ENCODE measurements at places on chromosomes 16 and 17.

DNA sequence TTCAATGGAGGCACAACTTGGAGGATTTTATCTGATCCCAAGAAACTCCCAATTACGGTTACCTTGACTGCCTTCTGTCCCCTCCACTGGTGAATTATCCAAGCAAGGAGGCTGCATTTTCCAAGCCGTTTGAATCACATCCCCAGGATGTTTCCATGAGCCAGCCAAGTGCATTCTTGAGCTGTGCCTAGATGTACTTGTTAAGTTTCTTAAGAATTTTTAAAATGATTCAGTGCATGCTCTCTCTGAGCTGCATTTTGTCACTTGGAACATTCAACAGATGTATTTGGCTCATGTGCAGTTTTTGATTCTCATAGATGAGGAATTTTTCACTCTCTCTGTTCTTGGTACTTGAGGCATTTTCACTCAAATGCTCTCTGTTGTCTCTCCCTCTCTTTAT is 202.6 kb upstream of the MYOCD start:
- DNase-seq = no peak

DNA sequence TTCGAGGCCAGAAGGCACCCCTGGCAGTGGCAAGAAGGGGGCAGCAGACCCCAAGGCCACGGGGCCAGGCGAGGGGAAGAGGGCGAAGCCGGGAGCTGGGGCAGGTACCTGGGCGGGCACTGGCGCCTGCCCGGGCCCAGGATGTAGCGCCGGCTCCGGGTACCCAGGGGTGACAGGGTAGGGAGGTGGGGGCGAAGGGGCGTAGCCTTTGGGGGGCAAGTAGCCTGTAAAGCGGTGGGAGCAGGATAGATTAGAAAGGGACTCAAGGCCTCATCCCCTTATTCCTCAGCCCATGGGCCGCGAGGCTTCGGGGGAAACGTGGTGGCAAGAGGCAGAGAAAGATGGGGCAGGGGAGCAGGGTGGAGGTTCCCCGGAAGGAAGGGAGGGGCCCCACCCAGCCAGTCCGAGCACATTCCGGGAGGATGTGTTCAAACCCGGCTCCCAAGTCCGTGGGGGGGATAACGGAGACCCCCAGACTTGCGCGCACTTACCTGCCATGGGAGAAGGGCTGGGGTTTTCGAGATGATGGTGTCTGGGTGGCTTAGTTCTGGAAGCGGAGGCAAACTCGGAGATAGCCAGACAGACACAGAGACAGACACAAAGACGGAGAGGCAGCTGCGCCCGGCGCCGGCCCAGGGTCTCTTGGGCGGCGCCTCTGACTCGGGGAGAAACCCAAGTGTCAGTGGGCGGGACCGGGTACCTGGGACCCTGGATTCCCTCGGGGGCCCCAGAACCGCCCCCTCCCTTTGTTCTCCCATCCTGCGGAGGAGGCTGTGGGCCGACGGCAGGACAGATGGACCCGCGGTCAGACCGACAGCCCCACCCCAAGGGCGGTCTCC is 493 bp downstream of the PLSCR3 start:
- DNase-seq = no peak

- DNase-seq = no peak
Measured at GRCh38 chr16:71594000-71594646, 17.2 kb upstream of the TAT start.

- DNase-seq = peak; percentile 10
Measured at GRCh38 chr16:29141586-29142324, 156.9 kb downstream of the LAT start.

DNA sequence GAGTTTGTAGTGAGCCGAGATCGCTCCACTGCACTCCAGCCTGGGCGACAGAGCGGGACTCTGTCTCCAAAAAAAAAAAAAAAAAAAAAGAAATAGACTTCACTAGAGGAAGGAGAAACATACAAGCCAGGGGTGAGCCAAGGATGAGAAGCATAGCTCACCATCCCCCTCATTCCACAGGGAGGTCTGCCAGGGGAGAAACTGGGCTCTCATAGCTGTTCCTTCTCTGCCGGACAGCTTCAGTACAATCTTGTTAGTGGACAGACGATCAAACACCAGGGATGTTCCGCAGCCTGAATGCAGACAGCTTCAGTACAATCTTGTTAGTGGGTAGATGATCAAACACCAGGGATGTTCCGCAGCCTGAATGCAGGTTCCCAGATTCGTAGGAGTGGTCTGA is 509.6 kb downstream of the CDH13 start:
- no peak for DNase-seq

GRCh38 chr16:17289674-17290635 is 180.8 kb downstream of the XYLT1 start:
- DNase-seq = no peak

GRCh38 chr16:82456683-82457082 is 170.1 kb upstream of the CDH13 start:
- peak; percentile 58 for DNase-seq

DNA sequence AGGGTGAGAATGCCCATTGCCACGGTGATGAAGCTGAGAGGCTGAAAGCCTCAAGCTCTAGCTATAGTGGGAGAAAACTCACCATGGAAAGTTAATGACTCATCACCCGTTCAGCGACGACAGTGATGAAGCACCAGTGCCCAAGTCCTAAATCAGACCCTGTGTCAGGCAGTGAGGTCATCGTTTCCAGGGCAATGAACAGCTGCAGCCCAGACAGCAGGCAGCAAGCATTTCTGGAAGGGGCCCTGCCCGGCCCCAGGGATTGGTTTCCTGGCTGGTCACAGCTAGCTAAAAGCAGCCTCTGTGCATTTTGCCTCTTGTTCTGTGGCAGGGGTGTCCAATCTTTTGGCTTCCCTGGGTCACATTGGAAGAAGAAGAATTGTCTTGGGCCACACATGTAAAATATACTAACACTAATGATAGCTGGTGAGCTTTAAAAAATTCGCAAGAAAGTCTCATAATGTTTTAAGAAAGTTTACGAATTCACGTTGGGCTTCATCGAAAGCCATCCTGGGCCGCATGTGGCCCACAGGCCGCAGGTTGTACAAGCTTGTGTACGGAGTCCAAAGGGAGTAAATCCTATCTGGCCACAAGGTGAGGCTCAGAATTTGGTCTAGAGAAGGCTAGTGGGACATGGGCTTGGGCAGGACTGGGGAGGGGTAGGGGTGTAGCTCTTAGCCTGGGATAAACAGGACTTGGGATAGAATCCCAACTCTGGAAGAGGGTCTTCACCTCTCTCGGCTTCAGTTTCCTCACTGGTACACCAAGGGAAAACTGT is 40.6 kb downstream of the MIS12 start:
- DNase-seq = peak; percentile 73

DNA sequence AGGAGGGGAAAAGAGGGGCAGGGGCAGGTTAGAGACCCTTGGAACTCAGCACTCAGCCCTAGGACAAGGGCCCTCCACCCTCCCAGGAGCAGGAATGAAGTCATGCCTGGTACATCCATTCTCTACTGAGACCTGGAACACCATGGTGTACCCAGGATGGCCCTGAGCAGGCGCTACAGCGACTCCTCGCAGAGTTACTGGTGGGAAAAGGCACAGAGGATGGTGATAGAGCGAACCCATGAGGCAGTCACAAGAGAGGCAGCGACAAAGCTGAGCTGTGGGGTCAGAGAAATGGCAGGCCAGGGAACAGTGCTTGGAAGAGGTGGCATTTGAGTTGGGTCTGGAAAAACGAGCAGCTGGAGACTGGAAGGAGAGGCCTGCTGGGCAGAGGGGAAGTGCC is 37.5 kb downstream of the SRCIN1 start:
- DNase-seq = no peak

DNA sequence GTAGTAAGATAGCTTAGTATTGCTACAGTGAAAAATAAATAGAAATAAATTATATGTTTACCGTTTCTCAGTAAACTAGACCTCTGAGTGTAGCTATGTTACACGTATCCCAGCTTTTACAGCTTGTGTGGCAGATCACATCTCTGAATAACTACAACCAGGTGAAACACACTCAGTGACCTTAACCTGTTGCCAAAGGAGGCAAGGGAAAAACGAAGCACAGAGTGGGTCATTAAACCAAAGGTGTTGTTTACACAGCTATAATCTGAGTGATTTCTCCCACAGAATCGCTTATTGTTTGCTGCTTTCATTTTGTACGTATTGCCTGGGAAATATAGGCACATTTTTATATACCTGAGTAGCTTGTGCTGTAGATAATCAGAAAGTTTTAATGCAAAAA is 688.2 kb upstream of the KIF2B start:
- DNase-seq = no peak

- peak; percentile 50 for DNase-seq
Measured at GRCh38 chr16:79093554-79093967, 507.0 kb downstream of the MAF start.

- DNase-seq = no peak
Measured at GRCh38 chr16:51638339-51639135, 487.5 kb upstream of the SALL1 start.

GRCh38 chr17:58338454-58338840 is 9.9 kb upstream of the TSPOAP1 start:
- DNase-seq = no peak

GRCh38 chr17:19361326-19361725 is 1.2 kb downstream of the B9D1 start:
- DNase-seq = peak; percentile 41

GRCh38 chr17:71521724-71522123 is 599.1 kb upstream of the SOX9 start:
- DNase-seq = no peak

GRCh38 chr16:56833243-56833970 is 31.6 kb upstream of the SLC12A3 start:
- DNase-seq = no peak

GRCh38 chr16:62321606-62322005 is 285.4 kb upstream of the CDH8 start:
- DNase-seq = no peak

GRCh38 chr17:47218896-47219430 is 9.8 kb downstream of the MYL4 start:
- DNase-seq = no peak

DNA sequence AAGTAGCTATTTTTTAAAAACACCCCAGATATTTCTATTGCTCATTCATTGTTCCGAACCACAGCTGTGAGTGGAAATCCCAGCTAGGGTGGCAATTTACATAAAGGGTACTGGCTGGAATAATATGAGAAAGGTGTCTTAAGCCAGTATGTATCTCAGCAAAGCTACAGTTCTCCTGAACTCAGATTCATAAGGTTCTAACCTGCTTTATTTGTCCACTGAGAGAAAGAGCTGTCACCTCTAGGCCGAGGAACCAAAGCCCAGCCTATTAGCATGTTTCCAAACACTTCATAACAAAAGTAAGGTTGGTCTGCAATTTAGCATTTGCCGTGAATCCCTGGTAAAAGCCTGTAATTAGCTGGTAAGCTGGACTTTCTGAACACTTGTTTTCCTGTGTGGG is 57.0 kb upstream of the CLEC19A start:
- no peak for DNase-seq

- DNase-seq = no peak
Measured at GRCh38 chr16:59773330-59773729, 1039.2 kb upstream of the GOT2 start.

GRCh38 chr16:23408823-23409298 is 44.1 kb downstream of the COG7 start:
- DNase-seq = peak; percentile 64

DNA sequence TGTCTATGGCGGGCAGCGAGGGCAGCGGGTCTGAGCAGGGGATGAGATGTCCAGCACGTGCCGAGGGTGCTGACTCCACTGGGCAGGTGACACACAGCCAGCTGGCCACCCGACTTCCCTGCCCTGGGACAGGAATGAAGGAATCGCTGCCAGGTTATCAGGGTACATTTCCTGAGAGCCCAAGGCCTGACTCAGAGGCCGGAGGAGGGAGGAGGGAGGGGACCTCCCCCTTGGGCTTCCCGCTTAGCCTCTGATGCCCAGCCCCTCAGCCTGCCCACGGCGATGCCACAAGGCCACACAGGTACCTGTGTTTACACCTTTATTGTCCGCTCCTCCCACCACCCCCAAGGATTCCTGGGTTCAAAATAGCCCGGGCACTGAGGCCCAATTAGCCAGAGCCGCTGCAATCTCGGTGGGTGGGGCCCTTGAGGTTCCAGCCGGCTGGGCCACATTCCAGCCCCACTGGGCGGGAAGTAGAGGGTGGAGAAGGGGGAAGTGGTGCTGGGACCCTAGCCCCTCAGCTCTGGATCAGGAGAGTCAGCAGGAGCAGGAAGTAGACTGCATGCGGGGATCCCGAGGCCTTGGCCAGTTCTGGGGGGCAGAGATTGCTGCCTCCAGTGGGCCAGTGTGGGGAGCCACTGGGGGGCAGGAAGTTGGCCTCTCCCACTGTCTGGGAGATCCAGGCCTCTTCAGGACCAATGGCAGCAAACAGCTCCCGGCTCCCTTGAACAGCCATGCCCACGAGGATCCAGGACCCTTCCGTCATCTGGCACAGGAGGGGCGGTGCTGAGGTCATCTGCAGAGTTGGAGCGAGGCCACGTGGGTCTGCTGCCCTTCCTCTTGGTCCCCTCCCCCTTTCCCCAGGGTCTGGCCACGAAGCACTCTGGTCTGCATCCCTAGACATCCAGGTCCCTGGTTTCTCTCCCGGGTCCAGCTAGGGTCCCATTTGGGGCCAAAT is 3.4 kb upstream of the PRSS8 start:
- DNase-seq = peak; percentile 72

DNA sequence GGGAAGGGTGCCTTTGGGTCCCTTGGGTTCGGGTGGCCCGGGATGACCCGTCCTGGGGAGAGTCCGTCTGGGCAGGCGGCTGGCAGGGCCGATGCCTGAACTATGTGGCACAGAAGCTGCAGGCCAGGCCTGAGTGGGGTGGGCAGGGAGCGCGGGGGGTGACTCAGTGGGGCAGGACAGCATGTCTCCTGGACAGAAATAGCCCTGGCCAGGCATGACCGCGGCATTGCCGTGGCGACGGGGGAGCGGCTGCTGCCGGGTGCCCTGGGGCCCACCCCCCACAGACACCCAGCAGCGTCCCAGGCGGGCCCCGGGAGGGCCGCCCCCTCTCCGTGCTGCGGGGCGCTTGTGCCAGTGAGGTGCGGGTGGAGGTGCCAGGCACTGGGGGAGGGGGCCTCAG is 1.8 kb upstream of the C1QTNF8 start:
- DNase-seq = peak; percentile 88

DNA sequence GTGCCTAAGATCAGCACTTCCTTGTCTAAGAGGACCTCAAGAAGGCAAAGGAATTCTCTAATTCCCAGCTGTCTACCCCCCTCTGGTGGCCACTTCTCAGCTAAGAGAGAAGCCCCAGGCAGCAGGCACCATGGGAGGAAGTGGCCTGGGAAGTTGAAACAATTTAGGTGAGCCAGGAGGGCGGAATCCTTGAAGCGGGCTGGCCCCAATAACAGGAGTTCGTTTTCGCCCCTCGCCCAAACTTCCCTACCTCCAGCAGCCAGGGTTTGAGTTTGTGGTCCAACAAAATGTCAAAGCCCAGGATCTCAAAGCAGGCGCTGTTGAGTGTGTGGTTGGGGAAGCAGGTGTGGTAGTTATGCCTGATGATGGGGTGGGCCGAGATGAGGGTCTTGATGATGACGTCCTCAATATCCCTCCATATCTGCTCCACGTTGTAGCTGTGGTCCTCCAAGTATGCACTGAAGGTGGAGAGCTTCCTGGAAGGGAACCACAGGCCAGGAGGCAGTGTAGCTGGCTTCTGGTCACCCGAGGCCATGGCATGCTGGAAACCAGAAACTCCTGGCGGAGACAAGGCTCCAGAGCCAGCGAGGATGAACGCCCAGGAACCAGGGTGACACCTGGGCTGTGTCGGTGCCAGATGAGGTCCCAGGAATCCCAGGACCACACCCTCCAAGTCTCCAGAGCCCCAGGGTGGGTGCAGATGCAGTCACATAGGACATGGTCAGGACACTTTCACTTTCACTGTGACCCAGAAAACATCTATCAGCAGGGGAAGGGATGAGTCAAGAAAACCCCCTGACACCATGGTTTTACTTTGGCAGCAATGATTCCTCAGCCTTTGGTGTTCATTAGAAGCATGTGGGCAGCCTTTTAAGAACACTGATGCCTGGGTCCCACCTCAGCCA is 25.6 kb downstream of the TTLL6 start:
- peak; percentile 67 for DNase-seq

All from Right ventricle myocardium superior (tissue), 1 donor.